B cell (primary cell): ENCODE measurements at places on chromosomes 2 and 18. TPM values are rescaled to one million over a fixed set of nuclear protein-coding genes. Genes with fewer than 3 reads are reported as not detected.

GRCh38 chr18:72013427-72013850 is 530.7 kb downstream of the CBLN2 start:
- DNase-seq = no peak

DNA sequence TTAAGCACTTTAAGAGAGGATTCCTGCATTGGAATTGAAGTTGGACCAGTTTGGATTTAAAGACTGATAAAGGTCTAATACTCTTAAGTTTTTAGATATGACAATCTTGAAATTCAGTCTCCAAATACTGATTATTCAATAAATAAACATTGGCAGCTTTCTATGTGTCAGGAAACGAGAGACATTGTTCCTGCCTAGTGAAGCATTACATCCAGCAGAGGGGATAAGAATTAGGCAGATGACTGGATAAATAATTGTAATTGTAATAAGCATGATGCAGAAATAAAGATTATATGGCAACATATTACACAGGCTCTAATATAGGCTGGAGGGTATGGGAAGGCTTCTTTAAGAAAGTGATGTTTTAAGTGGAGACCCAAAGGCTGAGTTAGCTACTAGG is 226.5 kb upstream of the MMADHC start:
- no peak for DNase-seq

DNA sequence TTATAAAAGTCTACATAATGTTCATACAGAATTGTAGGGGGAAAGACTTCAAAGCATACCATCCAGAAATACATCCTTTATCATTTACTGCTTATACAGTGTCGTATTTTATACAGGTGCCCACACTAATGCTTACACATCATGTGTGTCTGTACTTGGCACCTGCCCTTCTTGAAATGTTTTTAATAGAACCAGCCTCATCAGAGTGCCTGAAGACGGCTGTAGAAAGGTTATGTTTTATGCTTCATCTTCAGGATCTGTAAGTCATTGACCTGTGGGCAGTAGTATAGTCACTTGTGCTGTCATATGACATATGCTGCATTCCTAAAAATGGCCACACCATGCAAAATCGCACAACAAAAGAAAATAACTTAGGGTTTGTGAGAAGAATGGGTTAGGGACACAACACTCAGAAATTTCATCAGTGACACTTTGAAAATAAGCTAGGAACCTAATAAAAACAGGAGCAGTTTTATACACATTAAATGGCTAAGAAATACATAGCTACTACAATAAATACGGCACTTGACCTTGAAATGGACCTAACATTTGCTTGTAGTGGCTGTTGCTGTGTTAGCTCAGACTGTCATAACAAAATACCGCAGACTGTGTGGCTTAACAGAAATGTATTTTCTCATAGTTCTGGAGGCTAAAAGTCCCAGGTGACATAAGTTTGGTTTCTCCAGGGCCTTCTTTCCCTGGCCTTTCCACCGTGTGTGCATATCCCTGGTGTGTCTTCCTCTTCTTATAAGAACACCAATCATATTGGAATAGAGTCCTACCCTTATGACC is 112.6 kb downstream of the CERS6 start:
- DNase-seq = no peak

DNA sequence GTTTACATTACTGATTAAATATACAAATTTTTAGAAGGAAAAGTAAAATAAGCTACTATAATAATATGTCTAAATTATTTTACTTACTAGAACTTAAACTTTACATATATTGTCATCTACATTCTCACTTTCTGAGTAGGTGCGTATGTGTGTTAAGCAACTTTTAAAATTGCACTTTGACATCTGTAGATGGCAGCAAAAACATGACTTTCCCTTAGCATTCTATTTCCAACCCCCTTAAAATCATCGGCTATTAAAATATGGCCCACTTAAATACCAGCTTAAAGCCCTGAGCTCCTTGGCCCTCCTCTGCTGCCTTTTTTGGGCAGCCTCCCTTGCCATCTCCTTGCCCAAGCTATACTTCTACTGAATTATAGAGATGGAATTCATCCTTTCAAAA is 78.0 kb downstream of the UPP2 start:
- DNase-seq = peak; percentile 20

DNA sequence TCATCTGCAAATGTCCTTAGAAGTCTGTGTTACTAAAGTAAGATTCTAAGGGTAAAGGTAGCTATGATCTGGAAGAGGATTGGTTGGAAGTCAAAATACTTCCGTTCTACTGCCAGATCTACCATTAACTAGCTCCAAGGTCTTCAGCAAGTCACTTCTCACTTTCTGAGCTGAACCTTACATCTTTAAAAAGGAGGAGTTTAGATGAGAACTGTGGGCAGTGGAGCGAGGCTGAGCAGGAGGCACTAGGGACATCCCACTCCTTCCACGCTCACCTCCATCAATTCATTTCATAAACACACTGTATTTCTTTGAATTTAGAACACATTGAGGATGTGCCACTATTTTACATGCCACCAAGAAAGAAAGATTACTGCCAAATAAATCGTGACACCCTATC is 143.0 kb downstream of the ABCA12 start:
- no peak for DNase-seq

- no peak for DNase-seq
Measured at GRCh38 chr2:126513033-126513432, 142.9 kb upstream of the GYPC start.

DNA sequence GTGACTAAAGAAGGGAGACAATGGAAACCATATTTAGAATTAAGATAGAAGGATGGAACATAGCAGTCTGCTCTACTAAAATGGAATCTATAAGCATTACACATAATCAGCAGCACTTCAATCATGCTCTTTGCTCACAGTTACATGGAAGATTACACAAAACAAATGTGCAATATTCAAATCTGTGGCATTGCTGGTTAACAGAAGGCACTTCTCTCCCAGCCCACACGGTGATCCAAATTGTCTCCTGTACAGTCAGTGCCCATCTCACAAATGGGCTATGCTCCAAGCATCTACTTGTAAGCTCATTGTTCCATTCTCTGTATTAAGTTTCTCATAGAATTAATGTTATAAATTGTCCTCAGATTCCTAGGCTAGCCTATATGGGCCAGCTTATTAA is 716.6 kb downstream of the NRXN1 start:
- DNase-seq = no peak

DNA sequence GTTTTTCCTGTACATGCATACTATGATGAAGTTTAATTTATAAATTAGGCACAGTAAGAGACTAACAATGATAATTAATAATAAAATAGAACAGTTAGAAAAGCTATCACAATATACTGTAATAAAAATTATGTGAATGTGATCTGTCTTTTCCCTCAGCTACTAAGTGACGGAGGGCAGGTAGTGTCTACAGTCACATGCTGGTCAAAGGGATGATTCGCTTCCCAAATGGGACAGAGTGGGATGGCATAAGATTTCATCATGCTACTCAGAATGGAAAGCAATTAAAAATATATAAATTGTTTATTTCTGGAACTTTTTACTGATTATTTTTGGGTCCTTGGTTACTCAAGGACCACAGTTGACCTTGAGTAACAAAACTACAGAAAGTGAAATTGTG is 71.5 kb downstream of the DAW1 start:
- DNase-seq = no peak

DNA sequence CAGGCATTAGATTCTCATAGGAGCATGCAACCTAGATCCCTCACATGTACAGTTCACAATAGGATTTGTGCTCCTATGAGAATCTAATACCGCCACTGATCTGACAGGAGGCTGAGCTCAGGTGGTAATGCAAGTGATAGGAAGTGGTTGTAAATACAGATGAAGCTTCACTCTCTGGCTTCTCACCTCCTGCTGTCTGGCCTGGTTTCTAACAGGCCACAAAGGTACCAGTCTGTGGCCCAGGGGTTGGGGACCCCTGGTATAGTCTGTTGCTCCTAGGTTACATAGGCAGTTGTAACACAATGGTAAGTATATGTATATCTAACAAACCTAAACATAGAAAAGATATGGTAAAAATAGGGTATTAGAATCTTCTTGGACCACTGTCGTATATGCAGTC is 81.8 kb downstream of the EML4 start:
- no peak for DNase-seq

GRCh38 chr2:170873035-170873692 is 55.9 kb upstream of the GORASP2 start:
- peak; percentile 71 for DNase-seq

HOXD8 gene
- not detected in 2 replicates for polyA plus RNA-seq

RGPD6 gene
- 5.1 and 13.1 TPM in 2 replicates for polyA plus RNA-seq

ZSCAN30 gene
- 11.0 and 15.0 TPM in 2 replicates for polyA plus RNA-seq

SLC5A7 gene
- polyA plus RNA-seq = not detected in 2 replicates

DPYSL5 gene
- not detected in 2 replicates for polyA plus RNA-seq
